HS-27A (cell line): ENCODE measurements at places on chromosomes 11 and 22.
A peak's percentile ranks its signal among the peaks of the same experiment; 100 is the strongest.

GRCh38 chr22:49464037-49464436 is 363.6 kb downstream of the BRD1 start:
- DNase-seq = no peak

- DNase-seq = no peak
These were observed 1179.8 kb downstream of the BRD1 start for GRCh38 chr22:48647606-48648515.

DNA sequence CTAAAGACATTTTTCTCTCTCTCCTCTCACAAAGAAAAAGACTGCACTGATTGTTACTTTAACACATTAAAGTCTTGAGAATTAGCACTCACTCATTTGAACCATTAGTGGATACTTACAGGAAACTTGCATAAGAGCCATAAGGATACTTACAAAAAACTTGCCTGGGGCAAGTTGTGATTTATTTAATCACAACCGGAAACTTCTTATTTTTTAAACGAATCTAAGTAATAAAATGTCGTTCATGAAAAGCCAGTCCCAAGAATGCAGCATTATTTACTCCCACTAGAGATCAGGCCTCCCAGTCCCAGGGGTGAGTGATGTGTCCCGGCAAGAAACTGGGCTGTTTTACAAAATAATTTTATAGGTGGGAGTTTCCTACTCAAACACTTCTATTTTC is 59.3 kb upstream of the TTC12 start:
- DNase-seq = no peak

GRCh38 chr11:6607190-6607795 is 3.7 kb downstream of the ILK start:
- no peak for DNase-seq

DNA sequence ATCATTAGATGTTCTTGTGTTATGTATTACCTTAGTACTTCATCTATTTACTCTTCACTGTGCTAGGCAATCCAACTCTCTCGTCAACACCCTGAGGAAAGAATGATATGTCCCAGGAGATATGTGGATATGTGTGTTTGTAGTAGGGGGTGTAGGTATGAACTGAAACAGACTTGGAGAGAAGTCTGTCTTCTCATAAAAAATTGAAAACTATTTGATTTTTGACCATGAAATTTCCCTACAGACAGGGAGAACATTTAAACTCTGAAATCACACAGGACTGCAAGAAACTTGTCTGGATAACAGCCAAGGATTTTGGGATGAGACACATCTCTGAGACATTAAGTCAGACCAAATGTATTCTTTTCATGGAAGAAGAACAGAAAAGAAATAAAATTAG is 967.0 kb upstream of the FAT3 start:
- no peak for DNase-seq

DNA sequence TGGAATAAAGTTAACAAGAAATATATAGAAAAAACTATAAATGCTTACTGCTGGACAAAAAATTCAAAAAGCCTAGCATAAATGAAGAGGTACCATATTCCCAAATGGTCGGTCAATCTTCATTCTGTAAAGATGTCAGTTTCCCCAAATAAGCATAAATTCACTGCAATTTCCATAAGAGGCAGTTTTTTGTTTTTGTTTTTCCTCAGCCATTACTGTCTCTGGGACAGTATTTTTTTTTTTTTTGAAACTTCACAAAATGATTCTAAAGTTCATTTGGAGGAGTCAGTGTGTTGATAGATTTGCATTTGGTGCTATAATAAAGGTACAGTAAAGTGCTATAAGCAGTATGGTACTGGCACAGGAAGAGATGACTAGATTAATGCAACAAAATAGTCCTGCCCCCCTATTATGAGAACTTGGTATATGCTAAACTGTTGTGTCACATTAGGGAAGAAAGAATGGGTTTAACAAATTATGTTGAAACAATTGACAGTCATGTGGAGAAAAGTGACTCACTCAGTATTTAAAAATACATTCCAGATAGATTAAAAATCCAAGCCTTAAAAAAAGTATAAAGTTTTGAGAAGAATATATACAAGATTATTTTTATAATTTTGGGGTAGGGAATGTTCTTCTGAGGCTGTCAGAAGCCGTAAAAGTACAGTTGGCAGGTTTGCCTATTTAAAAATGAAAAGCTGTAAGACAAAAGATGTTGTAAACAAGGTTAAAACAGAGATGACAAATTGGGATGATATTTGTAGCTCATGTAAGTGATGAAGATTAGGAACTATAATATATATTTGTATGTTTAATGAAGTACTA is 2.6 kb upstream of the FTH1 start:
- DNase-seq = no peak

- DNase-seq = no peak
These were observed 88.5 kb downstream of the ZBTB16 start for GRCh38 chr11:114148013-114148382.

DNA sequence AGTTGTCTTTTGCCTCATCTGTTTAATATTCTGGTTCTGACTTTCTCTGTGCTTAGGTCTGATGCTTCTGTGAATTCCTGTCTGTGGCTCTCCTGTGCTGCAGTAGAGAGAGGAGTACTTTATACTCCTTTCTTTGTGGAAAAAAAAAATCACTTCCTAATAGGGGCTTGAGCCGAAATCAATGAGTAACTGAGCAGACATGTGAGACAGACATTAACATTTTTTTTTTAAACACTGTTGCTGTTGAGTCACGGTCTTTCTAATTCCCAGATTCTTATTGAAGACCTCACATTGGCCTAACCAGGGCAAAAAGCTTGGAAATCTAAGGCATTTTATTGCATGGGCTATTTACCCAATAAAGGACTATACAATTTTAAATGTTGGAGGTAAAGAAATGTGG is 86.1 kb downstream of the GRM5 start:
- DNase-seq = peak; percentile 14

DNA sequence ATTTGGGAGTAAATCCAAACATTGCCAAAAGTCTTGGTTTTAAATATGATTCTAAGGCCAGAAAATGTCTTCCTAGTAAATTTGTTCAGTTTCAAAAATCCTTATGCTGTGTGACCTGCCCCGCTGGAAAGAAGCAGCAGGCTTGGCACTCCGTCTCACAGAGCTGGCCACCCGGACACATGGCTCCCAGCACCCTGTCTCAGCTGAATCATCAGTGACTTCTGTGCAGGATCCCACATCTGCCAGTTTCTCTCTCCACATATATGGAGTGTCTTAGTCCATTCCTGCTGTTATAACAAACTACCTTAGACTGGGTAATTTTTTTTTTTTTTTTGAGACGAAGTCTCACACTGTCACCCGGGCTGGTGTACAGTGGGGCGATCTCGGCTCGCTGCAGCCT is 356.7 kb downstream of the TBC1D22A start:
- DNase-seq = no peak

- DNase-seq = no peak
These were observed 22.9 kb downstream of the STX3 start for GRCh38 chr11:59778122-59778521.

GRCh38 chr11:61743486-61744095 is 8.8 kb upstream of the MYRF start:
- no peak for DNase-seq

- no peak for DNase-seq
These were observed 26.9 kb upstream of the CYB5R3 start for GRCh38 chr22:42676059-42676607.

DNA sequence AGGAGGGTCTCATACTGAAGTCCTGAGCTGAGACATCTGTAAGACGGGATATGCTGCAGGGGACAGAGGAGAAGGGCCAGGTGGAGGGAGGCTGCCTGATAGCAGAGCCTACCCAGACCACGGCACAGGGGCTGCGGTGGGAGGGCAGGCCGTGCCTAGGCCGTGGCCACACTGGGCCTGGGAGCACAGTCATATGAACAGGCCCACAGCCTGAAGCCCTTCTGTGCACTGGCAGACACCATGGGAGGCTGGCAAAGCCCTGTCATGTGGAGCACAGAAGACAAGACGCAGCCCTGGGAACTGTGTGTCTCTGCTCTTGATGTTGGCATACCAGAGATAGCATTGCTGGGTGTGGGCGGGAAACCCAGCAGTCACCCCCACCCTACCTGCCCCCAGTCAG is 3.3 kb downstream of the SPATA19 start:
- no peak for DNase-seq
